ENCODE measurements at places on chromosomes 4 and X.
A peak's percentile ranks its signal among the peaks of the same experiment; 100 is the strongest.

DNA sequence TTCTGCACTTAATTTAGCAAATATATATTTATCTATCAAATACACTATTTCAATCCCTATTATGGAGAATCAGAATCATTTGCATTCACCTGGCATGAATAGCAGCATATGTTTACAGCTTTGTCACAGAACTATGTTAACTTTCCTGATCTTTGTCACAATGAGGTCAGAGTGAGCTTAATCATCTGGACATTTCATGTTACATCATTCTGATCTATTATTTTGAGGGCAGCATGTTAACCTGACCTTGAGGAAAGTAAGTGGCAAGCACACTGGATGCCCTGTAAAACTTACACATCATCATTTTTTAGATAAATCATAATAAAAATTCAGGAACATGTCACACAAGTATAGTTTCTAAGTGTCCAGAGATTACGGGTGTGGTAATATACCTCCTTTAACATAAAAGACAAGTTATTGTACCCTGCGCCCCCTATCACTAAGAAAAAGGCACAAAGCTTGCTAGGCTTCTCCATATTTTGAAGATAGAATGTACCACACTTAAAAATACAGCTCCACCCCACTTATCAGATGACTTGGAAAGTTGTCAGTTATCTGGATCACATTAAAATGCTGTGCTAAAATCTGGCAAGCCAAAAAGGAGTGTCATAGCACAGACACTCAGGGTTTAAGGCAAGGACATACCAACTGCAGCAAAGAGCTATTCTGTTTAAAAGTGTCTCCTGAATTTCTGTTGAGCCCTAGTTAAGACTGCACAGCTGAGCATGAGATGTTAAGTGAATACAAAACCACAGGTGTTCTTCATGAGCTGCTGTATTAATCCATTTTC lies 182.7 kb upstream of the FAT4 start:
- DNase-seq = peak; percentile 27

DNA sequence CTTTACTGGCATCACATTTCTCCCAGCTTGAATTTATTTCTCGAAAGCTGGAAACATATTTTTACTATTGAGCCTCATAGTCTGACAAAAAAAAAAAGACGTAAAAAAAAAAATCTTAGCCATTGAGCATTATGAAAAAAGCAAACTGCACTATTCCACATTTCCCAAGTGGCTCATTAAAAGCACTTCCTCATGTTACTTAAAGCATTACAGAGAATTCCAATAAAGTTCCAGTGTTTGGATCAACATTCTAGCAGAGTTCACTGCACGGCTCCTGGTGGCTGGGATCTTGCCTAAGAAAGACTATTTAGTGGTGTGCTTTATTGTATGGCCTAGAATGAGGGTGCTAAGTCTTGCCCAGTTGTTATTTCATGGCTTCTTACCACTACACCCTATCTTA lies 476.2 kb downstream of the PPARGC1A start:
- DNase-seq = peak; percentile 36

GRCh38 chr4:26048378-26048882 lies 134.4 kb downstream of the SMIM20 start:
- peak; percentile 92 for DNase-seq

DNA sequence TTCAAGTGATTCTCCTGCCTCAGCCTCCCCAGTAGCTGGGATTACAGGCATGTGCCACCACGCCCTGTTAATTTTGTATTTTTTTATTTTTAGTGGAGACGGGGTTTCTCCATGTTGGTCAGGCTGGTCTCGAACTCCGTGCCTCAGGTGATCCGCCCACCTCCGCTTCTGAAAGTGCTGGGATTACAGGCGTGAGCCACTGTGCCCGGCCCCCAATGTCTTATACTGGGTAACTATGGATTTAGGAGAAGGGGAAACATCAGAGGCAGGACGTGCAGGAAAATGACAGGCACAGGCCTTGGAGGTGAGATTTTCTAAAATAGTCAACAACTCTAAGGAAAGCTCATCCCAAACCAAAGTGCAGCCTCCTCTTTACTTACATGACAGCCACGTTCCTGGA lies 11.1 kb upstream of the TSPYL2 start:
- no peak for DNase-seq

- DNase-seq = no peak
Observed at GRCh38 chr4:70670332-70671014, 4.2 kb upstream of the JCHAIN start.

DNA sequence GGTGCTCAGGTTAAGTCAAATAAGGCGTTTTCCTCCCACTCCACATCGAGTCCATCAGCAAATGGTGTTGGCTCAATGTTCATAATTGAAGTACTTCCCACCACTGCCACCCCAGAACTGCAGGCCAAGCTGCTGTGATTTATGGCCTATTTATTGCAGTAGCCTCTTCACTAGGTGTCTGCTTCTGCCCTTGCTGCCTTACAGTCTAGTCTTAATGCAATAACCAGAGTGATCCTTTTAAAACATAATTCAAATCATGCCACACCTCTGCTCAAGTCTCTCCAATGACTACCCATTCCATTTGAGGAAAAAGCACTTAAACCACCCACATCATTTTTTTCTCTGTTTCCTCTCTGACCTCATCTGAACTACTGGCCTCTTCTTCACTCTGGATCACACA lies 220.3 kb downstream of the KCNIP4 start:
- DNase-seq = no peak
